ENCODE measurements at places on chromosomes 12 and 14.

DNA sequence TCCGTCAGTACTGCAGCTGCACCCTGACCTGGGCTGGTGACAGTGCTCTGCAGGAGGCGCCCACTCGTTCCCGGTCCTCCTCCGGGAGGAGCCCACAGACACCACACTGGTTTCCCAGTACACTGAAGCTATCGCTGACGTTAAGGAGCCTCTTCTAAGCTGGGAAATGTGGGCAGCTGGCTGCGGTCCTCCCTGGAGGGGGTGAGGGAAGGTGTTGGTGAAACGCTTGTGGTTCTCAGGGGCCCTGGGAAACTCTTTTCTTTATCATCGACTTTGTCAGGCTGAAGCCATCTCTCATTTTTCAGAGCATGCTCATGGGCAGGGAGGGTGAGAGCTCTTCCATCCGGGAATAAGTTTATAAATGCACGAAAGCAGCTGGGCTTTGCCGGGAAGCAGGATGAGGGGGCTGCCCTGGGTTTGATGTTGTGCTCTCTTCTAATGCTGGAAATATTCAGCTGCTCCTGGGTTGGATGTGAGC, 176.0 kb downstream of the CHST11 start:
- no peak for DNase-seq

DNA sequence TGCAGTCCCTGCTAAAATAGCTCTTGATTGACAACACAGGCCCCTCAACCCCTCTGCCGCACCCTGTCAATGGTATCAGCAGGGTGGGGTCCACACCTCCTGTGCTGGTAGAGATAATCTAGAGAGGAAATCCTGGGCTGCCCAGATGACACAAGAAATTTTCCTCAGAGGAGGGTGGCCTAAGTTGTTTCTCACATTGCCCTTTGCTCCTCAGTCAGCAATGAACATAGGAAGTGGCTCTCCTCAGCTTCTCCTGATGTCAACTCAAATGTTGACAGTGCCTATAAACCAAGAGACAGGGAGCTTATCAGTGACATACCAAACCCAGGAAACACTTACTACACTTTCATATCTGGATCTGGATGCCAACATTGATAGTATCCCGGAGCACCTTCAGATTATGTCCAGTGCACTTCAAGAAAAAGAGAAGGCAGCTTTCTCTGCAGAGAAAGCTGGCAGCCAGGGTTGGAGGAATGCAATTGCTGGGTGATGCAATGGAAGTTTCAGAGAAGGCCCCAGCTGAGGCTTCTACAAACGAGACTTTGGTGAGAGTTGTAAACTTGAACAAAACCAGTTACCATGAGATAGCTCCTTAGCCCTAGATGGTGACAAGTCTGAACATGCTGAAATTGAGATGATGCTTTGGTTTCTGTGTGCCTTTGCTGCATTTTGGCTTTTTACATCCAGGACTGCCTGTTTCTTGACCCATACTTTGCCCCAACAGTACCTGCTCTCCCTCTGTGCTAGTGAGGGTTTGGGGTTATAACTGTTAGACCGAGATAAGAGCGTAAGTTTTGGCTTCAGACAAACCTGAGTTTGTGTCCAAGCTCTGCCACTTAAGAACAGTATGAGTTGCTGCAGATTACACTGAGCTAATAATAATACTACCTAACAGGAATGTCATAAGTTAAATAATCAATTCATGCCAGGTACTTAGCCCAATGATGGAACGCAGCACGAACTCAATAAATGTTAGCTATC, 183.5 kb downstream of the NUAK1 start:
- no peak for DNase-seq

DNA sequence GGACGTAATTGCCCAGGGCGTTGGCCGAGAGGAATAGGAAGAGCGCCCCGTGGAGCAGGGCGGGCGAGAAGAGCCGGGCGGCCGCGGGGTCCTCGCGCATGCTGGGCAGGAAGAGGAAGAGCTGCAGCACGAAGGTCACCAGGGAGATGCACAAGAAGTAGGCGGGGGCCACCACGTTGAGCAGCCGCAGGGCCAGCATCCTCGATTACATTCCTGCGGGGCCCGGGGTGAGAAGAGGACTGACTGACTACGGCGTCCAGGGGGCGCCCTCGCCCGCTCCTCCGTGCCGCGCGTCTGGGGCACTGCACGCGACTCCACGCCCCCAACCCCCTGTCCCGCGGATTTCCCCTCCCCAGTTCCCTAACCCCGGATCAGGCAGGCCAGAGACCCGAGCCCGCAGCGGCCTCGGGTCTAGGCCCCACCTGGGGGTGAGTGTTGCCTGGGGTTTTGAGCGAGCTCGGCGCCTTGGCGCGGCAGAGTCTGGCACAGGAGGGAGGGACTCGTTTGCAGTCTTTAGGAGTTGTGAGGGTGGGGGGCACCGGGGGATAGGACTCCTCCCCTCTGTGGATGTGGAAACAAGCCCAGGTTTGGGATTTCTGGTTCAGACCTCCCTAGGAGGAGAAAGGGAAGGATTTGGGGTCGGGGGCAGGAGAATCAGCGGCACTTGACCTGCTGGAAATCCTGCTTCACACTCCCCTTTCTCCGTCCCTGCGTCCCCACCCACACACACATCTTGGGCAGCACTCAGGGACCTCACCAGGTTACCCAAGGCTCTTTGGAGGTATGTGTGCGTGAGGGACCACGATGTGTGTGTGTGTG, 1.8 kb downstream of the ZDHHC22 start:
- DNase-seq, result no peak

DNA sequence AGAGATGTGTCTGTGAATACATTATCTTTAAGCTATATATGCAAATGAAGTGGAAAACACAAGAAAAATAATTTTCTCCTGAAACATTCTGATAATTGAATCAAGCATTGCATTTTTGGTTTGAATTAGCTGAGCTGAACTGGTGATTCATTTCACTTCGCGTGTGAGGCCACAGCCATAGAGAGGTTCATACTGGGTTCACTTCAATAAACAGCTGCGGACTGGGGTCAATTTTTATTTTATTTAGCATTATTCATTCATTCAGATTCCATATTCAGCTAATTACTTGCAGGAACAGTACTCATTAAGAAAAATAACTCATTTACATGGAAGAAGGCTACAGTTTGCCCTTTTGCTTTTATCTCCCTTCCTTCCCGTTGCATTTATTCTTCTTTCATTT, 195.2 kb upstream of the LRIG3 start:
- no peak for DNase-seq

DNA sequence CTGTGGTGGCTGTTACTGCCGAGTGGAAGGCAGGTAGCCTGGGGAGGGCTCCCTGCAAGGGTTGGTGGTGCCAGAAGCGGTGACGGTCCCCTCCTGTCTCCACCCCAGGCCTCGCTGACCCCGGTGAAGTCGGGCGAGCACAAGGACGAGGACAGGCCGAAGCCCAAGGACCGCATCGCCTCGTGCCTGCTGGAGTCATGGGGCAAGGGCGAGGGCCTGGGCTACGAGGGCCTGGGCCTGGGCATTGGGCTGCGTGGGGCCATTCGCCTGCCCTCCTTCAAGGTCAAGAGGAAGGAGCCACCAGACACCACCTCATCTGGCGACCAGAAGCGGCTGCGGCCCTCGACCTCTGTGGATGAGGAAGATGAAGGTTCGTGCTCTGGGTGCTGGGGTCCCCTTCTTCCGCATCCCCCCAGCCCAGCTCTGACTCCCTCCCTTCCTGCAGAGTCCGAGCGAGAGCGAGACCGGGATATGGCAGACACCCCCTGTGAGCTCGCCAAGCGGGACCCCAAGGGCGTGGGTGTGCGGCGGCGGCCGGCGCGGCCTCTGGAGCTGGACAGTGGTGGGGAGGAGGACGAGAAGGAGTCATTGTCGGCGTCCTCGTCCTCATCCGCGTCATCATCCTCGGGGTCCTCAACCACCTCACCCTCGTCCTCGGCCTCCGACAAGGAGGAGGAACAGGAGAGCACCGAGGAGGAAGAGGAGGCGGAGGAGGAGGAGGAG, 13.3 kb downstream of the SETD1B start:
- DNase-seq, result no peak

DNA sequence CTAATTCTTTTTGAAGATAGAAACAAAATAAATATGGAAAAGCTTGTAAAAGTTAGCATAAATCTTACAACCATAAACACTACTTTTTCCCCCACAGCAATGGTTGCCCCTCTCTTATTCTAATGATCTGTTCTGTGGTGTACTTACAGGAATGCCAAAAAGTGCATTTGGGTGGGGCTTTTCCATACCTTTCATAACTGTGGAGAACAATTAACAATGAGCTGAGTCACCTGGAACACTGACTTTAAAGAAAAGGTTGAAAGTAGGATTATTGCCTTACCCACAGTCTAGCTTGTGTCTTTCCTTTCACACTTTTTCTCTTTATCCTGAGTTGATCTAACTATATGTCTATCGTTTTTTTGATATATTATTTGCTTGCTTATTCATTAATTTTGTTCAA, 86.9 kb downstream of the TPH2 start:
- no peak for DNase-seq

DNA sequence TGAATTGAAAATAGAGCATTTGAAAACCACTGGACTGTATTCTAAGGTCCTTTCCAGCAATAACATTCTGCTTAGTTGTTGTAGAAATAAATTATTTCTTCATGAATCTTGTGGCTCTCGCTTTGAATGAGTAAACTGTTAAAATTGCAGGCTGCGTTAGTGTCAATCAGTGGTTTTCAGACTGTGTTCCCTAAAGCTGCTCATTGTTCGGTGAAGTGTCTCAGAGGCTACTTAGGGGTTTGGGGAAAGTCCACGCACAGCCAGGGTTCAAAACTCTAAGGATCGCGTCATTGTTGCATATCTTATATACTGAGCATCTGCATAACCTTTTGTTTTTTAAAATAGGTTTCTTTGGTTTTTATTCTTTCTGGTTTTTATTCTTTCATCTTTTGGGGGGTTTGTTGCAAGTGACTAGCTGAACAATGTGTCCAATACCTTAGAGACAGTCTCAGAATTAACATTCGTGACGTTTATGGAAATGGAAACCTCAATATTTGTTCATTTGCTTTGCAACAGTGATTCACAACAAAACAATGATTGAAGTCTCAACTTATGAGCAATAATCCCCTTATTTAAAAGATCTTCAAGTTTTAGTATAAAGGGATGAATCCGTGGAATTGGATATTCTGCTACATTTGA, 108.1 kb downstream of the TTLL5 start:
- peak; percentile 24 for DNase-seq

- DNase-seq, result no peak
Observed at GRCh38 chr12:98955284-98955683, 310.2 kb downstream of the APAF1 start.

- no peak for DNase-seq
Observed at GRCh38 chr12:109436188-109436560, 40.9 kb downstream of the KCTD10 start.

- DNase-seq, result peak; percentile 52
Observed at GRCh38 chr12:11762723-11763326, 113.4 kb downstream of the ETV6 start.

DNA sequence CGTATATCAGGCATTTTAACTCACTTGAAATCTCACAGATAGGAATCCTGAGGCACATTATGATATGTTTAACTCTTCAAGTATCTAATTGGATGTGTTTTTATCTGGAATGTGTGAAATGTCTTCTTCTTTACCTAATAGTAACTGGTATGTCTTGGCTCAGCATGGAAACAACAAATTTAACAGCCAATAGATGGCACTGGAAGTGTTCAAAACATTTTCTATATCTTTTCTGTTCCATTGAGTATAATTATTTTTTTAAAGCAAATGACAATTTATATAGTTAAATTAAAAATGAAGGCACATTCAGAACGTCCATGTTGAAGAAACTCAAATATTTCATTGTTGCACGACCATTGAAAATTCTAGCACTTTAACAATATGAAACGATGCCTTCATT, 164.6 kb upstream of the SLC16A7 start:
- DNase-seq, result peak; percentile 46
